ENCODE measurements at places on chromosomes 12 and 14.

- no peak for DNase-seq
Measured at GRCh38 chr14:104580961-104581360, 1.4 kb downstream of the C14orf180 start.

- no peak for DNase-seq
Measured at GRCh38 chr14:55942826-55943225, 175.4 kb upstream of the PELI2 start.

- DNase-seq = no peak
Measured at GRCh38 chr12:3236345-3237187, 159.4 kb downstream of the TSPAN9 start.

- DNase-seq = no peak
Measured at GRCh38 chr14:68386950-68387779, 405.7 kb downstream of the ZFP36L1 start.

DNA sequence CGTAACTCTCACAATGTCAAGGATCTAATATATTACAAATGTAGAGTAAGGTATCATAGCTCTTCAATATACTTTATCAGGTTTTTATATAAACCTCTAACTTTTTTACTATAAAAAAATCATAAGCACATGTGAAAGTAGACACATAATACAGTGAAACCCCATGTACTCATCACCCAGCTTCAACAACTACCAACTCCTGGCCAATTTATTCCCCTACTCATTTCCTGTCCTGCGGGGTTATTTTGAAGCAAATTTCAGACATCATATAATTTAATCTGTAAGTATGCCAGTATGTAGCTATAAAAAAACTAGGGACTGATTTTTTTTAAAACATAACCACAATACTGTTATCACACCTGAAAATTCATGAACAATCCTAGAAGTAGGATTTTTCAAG, 47.7 kb downstream of the NOPCHAP1 start:
- DNase-seq = no peak

DNA sequence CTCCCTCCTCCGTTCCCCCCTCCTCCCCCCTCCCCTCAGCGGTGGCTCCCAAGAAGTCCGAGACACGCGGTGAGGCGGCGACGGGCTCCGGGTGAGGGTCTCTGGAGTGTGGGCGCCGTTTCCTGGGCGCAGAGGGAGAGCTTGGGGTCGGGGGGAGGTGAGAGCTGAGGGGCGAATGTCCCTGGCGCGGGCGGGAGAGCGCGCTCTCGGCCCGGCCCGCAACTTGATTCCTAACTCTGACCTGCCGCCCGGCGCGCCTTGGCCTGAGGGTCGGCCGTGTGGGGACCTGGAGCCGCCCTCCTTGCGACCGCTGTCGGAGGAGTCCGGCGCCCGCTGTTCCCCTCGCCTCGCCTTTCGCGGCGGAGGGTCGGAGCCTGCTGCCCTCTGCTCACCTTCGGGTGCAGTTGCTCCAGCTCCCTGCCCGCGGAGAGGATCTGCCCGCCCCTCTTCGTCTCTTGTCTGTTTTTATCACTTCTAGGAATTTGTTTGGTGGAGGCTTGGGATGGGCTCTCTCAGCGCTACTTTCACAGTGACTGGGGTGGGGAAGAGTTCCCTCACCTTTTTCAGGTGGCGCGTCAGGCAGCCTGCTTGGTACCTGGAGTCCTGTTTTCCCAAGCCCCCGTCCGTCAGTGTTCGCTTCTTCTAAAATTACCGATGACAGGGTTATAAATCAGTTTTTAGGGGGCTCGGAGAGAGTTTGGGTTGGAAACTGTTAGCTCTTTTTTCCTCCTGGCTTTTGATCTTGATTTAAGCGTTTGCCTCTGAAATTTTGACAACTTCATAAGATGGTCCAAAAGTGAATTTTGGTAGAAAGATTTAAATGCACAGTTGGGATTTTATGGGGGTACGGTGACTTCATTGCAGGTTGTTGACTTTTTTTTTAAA, 495 bp downstream of the ADIPOR2 start:
- no peak for DNase-seq

All from esophagus squamous epithelium (tissue), 5 donors.